Dermis blood vessel endothelial cell (primary cell): ENCODE measurements at places on chromosomes 13 and 19.

GRCh38 chr19:11364935-11365334, 9.5 kb upstream of the SWSAP1 start:
- DNase-seq: no peak

DNA sequence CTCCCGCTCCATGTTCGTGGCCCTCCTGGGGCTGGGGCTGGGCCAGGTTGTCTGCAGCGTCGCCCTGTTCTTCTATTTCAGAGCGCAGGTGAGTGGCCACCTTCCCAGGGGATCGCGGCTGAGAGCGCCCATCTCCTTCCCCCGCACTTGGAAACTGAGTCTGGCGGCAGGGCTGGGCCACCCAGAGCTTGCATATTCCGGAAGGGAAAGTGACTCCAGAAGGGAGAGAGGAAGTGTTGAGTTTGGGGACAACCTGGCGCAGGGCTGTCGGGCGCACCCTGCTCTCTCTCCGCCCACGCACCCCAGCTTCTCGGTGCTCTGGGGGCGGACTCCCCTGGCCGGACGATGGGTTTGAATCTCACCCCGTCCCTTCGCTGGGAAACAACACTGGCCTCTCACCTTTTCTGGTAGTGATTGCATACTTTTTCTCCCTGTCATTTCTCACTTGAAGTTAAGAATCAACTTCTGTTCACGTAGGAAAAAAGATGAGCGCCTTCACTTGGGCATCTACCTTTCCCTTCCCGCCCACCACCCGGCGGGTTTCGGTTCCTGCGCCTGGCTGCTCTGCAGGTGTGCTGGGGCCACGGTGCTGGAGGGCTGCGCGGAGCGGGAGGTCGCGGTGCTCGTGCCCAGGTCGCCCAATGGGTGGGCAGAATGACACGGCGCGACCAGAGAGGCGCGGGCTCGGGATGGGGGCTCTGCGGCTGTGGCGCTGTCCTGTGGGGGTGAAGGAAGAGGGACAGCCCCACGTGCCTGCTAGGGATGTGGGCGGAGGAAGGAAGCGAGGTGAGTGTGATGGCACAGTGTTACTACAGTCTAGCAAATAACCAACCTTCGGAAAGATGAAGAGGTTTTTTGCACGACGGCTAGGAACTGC, 721 bp downstream of the TNFSF11 start:
- DNase-seq: no peak

- no peak for DNase-seq
These were observed 17.7 kb upstream of the KLF12 start for GRCh38 chr13:74151859-74152258.

DNA sequence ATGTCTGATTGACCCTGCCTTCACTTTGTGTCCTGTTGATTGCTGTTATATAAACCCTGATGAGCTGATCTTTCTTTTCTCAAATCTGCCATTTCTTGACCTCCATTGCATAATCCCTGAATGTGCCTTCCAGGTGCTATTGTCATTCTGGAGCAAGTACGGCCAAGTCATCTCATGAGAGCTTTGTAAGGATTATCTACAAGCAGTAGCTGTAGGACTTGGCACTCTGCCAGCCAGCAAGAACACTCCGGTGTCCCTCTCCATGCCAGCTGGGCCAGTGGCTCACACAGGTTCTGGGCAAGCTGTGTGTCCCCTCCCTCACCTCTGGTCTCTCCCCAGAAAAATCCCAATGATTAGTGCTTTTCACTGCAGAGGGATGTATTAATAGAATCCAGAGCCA, 348.1 kb downstream of the FOXO1 start:
- DNase-seq: peak; percentile 71

GRCh38 chr19:3950871-3951861, 18.3 kb downstream of the NMRK2 start:
- no peak for DNase-seq

DNA sequence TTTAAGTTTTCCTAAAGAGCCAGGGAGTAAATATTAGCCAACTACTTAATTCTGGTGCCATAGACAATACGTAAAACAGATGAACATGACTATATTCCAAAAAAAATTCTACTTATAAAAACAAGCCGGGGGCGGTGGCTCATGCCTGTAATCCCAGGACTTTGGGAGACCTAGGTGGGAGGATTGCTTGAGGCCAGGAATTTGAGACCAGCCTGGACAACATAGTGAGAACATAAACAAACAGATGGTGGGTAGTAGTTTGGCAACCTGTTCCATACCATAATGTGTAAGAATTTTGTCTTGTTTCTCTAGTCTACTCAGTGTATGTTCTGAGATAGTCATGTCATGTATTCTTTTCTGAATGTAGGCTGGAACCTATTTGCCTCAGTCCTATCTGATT, 25.4 kb downstream of the ITM2B start:
- DNase-seq: no peak

DNA sequence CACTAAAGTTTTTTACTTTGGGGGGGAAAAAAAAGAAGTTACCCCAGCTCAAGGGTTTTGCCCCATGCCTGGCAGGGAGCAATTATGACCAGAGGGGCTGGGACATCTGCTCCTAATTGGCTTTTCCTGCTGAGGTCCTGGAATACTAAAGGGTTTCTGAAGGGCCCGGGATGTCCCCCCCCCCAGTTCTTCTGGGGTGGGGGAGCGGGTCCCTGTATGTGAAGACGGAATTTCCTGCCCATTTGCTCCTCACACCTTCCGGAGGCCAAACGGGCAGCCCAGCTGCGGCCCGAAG, 1.1 kb upstream of the DLL3 start:
- no peak for DNase-seq

DNA sequence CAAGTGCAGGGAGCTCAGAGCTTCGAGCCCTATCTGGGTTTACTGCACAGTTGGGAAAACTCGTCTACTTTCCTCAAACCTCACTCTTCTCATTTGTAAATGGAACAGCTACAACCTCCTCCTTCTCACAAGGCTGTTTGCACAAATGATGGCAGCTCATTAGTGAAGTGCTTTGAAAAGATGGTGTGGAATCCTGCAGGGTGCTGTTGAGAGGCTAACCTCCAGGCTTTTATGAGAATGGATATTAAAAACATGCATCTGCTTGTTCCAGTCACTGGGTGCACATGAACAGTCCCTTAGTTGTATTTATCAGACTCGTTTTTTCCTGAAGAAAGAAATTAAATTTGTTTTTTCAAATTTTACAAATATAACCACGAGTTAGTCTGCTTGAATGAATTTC, 36.6 kb downstream of the PCDH8 start:
- no peak for DNase-seq

- DNase-seq: no peak
These were observed 106.5 kb downstream of the LHFPL6 start for GRCh38 chr13:39496506-39496905.
